M059J (cell line): ENCODE measurements at places on chromosomes 11 and 22. TPM values are rescaled to one million over a fixed set of nuclear protein-coding genes. Genes with fewer than 3 reads are reported as not detected.

The OR52E8 gene
- total RNA-seq: not detected in 2 replicates

The NXPE1 gene
- total RNA-seq: not detected in 2 replicates

The XRRA1 gene
- total RNA-seq: 9.1 and 10.0 TPM in 2 replicates

The YWHAH gene
- total RNA-seq: 176 and 196 TPM in 2 replicates

The KRTAP5-4 gene
- total RNA-seq: not detected in 2 replicates

The EXPH5 gene
- 2.3 and 2.7 TPM in 2 replicates for total RNA-seq

The STIM1 gene
- 35.6 and 37.6 TPM in 2 replicates for total RNA-seq

The TOB2 gene
- total RNA-seq: 10.1 and 19.0 TPM in 2 replicates

The DSCAML1 gene
- total RNA-seq: not detected in 2 replicates

The OR8D1 gene
- not detected in 2 replicates for total RNA-seq

The MS4A3 gene
- total RNA-seq: not detected in 2 replicates

The RBX1 gene
- total RNA-seq: 67.1 and 68.5 TPM in 2 replicates

The AMPD3 gene
- total RNA-seq: 11.8 and 17.2 TPM in 2 replicates

The CCDC34 gene
- 15.3 and 23.5 TPM in 2 replicates for total RNA-seq

The DKK3 gene
- 967 and 1,045 TPM in 2 replicates for total RNA-seq

The C11orf91 gene
- total RNA-seq: not detected in 2 replicates

The RAG1 gene
- total RNA-seq: 0.52 and 0.57 TPM in 2 replicates

The GPHA2 gene
- not detected in 2 replicates for total RNA-seq

The CENPM gene
- total RNA-seq: 47.5 and 62.8 TPM in 2 replicates

The TCN1 gene
- 0.20 TPM in 1 of 2 replicates, not detected in the other for total RNA-seq
